ENCODE measurements at places on chromosomes 7 and 10. TPM values are rescaled to one million over a fixed set of nuclear protein-coding genes. Genes with fewer than 3 reads are reported as not detected.

DNA sequence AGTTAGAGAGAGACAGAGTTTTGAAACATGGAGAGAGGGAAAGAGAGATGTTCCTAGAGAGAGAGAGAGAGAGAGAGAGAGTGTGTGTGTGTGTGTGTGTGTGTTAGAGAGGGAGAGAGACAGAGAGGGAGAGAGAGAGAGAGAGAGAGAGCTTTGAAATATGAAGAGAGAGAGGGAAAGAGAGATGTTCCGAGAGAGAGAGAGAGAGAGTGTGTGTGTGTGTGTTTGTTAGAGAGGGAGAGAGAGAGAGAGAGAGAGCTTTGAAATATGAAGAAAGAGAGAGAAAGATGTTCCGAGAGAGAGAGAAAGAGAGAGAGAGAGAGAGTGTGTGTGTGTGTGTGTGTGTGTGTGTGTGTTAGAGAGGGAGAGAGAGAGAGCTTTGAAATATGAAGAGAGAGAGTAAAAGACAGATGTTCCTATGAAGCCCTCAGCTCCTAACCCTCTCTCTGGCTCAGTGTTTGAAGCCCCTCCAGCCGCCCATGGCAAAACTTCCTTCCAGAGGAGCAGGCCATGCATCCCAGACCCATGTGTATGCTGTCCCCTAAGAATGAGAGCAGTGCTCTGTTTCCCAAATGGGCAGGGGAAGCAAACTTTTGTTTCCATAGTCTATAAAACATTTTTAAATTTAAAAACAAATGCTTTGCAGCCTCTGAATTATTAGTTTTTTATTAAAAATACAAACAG, 130.9 kb downstream of the KCNMA1 start:
- no peak overlapping the region for H3K4me3 ChIP-seq
- no peaks in the 10 kb centered on the region for H3K36me3 ChIP-seq
- DNase-seq = no peak
- H3K4me1 ChIP-seq = no peaks in the 10 kb centered on the region

DNA sequence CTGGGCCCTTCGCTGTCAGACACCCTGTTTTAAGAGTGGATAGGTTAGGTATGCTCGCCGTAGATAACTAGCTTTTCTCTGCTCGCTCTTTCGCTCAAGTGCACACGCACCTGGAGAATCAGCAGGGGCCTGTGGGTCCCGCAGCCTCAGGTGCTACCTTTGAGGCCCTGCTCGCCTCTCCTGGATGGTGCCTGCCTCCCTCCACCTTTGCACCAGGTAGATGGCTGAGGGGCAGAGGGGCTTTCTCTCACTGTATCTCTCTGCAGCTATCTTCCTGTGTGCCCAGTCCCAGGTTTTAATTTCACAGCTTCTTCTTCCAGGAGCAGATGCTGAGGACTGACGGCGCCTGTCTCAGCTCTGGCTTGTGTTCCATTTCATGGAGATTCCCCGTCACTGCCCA, 227.9 kb downstream of the TCF7L2 start:
- no peaks in the 10 kb centered on the region for H3K27me3 ChIP-seq
- no peaks in the 10 kb centered on the region for H3K36me3 ChIP-seq
- H3K27ac ChIP-seq = no peak overlapping the region

DNA sequence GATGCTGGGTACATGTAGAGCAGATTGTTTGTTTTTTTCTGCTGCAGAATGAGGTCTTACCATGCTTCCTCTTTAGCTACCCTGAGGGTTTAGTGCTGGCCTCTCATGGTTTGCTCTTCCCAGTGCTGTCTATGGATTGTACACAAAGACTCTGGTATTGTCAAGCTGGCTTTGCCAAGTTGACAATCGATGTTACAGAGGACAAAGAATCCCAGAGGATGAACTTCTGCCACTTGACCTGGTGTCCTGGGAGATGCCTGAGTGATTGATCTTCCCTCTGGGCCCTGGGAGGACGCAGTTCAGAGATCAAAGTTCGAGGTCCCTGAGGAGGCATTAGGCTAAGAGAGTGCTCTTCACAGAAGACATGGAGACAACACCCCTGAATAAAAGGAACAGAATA, 865.4 kb downstream of the CCSER2 start:
- H3K36me3 ChIP-seq = no peaks in the 10 kb centered on the region
- no peak overlapping the region for H3K4me3 ChIP-seq
- no peak overlapping the region for H3K27ac ChIP-seq
- DNase-seq = no peak
- no peaks in the 10 kb centered on the region for H3K27me3 ChIP-seq
- H3K4me1 ChIP-seq = no peaks in the 10 kb centered on the region

GRCh38 chr10:1809139-1809741, 71.9 kb upstream of the ADARB2 start:
- no peaks in the 10 kb centered on the region for H3K36me3 ChIP-seq
- no peak overlapping the region for H3K4me3 ChIP-seq
- H3K4me1 ChIP-seq = no peaks in the 10 kb centered on the region
- no peak overlapping the region for H3K27ac ChIP-seq
- no peaks in the 10 kb centered on the region for H3K27me3 ChIP-seq

DNA sequence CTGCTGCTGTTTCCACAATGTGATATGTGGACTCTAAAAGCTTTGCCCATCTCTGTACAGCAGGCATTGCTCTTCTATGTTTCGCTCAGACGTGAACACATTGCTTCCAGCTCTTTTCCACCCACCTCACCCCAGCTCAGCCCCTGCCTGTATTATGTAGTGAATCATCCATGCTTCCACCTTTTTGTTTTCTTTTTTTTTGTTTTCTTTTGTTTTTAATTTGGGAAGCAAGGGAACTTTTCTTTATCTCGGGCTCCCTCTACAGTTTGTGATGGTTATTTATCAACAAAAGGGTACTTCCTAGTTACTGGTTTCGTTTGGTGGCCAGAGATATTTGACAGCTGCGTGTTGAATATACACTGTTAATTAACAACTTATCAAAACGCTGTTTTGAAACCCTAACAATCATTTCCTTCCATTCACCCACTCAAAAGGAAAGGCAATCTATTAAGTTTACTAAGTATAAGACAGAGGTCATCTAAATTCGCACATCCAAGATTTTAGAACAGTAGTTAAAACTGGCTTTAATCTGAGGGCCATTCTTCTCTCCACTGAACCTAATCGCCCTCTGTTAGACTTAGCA, 127.9 kb upstream of the STK17A start:
- no peak overlapping the region for H3K4me3 ChIP-seq
- H3K27ac ChIP-seq = no peak overlapping the region
- peaks cover 1% of the 10 kb centered on the region for H3K4me1 ChIP-seq
- H3K27me3 ChIP-seq = peaks cover 10% of the 10 kb centered on the region
- no peaks in the 10 kb centered on the region for H3K36me3 ChIP-seq

Gene SEMA3E
- not detected for total RNA-seq

Measured in activated CD8-positive, alpha-beta T cell treated with anti-CD3 and anti-CD28 coated beads, Interleukin-2, amount 10 ng/mL, durations not matched to agents 7 days and 5 days (primary cell).